ENCODE measurements at places on chromosomes 2 and 18.

GRCh38 chr2:34474646-34475045 lies 875.5 kb upstream of the FAM98A start:
- DNase-seq: no peak

DNA sequence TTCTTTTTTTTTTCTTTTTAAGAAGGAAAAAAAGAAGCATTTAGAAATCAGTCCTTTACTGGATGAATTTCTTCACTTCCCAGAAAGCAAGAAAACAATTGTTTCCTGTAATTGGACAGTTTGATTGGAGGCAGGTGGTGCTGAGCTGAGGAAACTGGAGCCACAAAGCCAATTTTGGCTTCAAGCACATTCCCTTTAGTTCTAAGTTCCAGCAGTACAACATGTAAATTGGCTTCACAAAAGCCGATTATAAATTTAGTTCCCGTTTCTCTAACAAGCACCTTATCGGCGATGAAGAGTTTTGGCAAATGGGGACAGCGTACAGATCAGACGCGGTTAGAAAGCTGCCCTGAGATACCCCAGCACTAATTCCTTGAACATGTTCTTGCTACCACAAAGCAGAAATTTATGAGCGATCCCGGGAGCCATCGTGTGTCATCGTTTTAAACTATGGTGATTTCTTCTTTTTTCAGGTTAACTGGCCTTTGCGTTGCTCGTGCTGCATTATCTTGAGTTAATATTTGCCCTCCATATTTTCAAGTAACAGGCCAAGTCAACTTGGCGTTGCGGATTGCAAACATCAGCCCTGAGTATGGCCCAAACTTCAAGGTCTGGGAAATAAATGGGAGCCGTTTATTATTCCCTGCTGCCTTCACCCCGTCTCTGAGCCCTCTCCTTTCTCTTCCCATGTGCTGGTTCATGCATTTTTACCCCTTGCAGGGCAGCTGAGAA lies 190.4 kb upstream of the ID2 start:
- no peak for DNase-seq

- DNase-seq: no peak
Measured at GRCh38 chr2:110157153-110157793, 41.7 kb upstream of the MALL start.

GRCh38 chr2:71667256-71668182 lies 214.2 kb downstream of the DYSF start:
- DNase-seq: no peak

DNA sequence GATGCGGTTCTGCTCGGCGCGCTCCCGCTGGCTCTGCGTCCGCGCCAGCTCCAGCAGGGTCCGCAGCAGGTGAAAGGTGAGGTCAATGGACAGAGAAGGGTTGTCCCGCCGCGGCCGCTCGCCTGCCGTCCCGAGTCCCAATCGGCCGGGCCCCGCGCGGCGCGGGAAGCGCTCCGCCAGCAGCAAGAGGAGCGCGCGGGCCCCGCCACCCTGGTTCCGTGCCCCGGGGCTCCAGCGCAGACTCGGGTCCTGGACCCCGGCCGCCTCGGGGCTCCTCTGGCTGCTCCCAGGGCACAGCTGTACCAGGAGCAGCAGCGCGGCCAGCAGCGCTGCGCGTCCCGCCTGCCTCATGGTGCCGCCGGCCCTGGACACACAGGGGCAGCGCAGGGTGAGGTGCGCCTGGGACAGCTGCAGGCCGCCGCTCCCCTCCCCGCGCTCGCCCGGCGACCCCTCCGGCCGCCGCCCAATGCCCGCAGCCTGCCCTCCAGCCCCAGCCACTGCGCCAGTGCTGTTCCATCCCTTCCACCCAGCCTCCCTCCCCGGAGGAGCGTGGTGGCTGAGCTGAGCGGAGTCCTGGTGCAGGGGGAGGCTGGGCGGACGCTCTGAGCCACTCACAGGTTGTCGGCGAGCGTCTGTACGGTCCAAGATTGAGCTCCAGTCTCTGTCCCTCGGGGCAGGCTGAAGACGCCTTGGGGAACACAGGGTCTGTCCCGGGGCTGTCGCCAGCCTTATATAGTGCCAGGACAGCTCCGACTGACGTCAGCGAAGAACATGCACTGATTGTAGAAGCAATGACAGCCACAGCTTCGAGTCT lies 493 bp downstream of the UCN start:
- no peak for DNase-seq

- no peak for DNase-seq
Measured at GRCh38 chr2:193584522-193584938, 1389.8 kb upstream of the TMEFF2 start.
